ENCODE measurements at places on chromosomes 7 and 10.

GRCh38 chr7:151454932-151455530 is 15.1 kb upstream of the CRYGN start:
- DNase-seq = no peak

GRCh38 chr10:70523057-70523456 is 44.5 kb downstream of the PALD1 start:
- no peak for DNase-seq

DNA sequence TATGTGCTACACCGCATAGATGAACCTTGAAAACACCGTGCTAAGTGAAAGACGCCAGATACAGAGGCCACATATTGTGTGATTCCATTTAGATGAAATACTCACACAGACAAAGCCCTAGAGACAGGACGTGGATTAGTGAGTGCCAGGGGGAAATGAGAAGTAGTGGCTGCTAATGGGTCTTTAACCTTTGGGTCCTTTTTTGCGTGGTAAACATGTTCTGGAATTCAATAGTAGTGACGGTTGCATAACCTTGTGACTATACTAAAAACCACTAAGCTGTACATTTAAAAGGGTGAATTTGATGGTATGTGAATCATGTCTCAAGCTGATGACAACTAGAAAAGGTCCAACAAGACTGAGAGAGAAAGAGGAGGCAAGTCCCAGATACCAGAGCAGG is 15.6 kb downstream of the SMKR1 start:
- no peak for DNase-seq

DNA sequence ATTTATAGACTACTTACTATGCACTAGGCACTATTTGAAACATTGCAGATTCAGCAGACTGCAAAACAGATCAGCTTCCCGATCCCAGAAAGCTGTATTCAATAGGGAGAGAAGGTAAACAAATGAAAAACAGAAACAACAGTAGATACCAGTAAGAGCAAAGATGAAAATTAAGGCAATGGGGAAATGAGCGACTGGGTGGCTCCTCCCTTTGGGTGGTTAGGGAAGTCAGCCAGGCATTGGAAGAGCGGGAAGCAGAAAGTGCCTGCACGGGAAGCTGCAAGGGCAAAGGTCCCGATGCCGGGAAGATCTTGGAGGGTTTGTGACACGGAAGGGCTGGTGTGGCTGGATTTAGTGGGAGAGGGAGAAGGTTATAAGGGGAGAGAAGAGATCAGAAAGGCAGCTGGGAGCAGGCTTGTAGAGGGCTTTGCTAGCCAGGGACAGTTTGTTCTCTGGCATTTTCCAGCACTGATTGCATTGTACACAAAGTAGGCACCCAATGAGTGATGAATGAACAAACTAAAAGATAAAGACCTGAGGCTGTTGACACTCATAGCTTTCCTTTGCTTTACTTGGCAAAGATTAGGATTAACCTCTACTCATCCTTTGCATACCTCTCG is 67.8 kb downstream of the NAMPT start:
- DNase-seq = no peak

GRCh38 chr10:132456881-132457280 is 59.9 kb downstream of the PWWP2B start:
- no peak for DNase-seq

- DNase-seq = peak; percentile 71
Measured at GRCh38 chr7:30028216-30028748, at the start of gene PLEKHA8. PLEKHA8 (plus strand) TSS chr7:30028412; CDS start chr7:30028763, 351 bp downstream.

GRCh38 chr10:31962826-31963588 is 34.4 kb upstream of the ARHGAP12 start:
- no peak for DNase-seq

All from stimulated activated CD8-positive, alpha-beta memory T cell treated with anti-CD3 and anti-CD28 coated beads, Interleukin-15, amount 100 ng/mL, for 4 hours (primary cell).